ENCODE measurements at places on chromosomes 6 and 20.
A peak's percentile ranks its signal among the peaks of the same experiment; 100 is the strongest.

GRCh38 chr6:35719404-35719829, 17.4 kb upstream of the ARMC12 start:
- DNase-seq = no peak
- no peaks in the 10 kb centered on the region for H3K36me3 ChIP-seq
- no peaks in the 10 kb centered on the region for H3K27me3 ChIP-seq

- H3K36me3 ChIP-seq = peaks cover 15% of the 10 kb centered on the region
- H3K27ac ChIP-seq = no peak overlapping the region
- no peaks in the 10 kb centered on the region for H3K4me1 ChIP-seq
Measured at GRCh38 chr20:37980383-37980782, 52.9 kb downstream of the TTI1 start.

GRCh38 chr6:159910342-159910741, 19.6 kb downstream of the MAS1 start:
- H3K27me3 ChIP-seq = no peaks in the 10 kb centered on the region
- H3K4me3 ChIP-seq = no peak overlapping the region
- H3K36me3 ChIP-seq = no peaks in the 10 kb centered on the region
- no peak overlapping the region for H3K27ac ChIP-seq
- DNase-seq = no peak

DNA sequence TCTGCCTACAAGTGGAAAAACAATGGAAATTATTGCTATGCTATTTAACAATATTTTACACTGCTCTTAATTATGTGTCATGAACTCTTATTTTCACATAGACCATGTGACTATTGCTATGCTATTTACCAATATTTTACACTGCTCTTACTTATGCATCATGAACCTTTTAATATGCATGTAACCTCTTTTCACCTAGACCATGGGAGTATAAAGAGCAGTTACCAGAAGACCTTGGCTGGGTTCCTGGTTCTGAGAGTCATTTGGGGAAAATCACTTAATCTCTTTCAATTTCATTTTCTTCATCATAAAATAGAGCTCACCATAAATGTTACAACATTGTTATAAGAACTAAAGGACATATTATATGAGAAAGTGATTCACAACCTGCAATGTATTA, 223.8 kb upstream of the RNF217 start:
- DNase-seq = no peak
- H3K4me1 ChIP-seq = no peaks in the 10 kb centered on the region
- no peaks in the 10 kb centered on the region for H3K36me3 ChIP-seq

GRCh38 chr6:85127696-85128243, 322.1 kb upstream of the NT5E start:
- H3K27ac ChIP-seq = no peak overlapping the region
- no peak for DNase-seq
- no peaks in the 10 kb centered on the region for H3K27me3 ChIP-seq
- no peaks in the 10 kb centered on the region for H3K4me1 ChIP-seq

GRCh38 chr6:12026120-12026519, 14.0 kb downstream of the HIVEP1 start:
- H3K27me3 ChIP-seq = no peaks in the 10 kb centered on the region
- no peak for DNase-seq
- H3K4me1 ChIP-seq = no peaks in the 10 kb centered on the region
- H3K36me3 ChIP-seq = peaks cover 3% of the 10 kb centered on the region
- no peak overlapping the region for H3K4me3 ChIP-seq

DNA sequence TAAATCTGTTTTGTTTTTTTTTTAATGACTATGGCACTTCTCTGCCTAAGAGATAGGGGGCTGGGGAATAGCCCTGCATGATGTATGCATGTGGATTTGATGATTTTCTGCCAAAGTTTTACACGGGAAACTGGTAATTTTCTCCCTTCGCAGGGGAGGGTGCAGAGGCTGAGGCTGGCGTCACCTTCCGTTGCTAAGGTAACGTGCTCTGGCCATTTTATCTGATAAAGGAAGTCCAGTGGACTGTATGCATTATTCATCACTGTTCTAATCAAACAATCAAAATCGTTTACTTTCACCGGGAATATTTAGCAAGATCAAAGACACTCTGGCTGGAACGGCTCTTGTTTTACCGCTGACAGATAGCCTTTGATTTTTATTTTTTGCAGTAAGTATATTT, 789 bp downstream of the PHACTR1 start:
- H3K4me3 ChIP-seq = no peak overlapping the region
- H3K36me3 ChIP-seq = no peaks in the 10 kb centered on the region
- DNase-seq = no peak
- H3K27ac ChIP-seq = no peak overlapping the region

DNA sequence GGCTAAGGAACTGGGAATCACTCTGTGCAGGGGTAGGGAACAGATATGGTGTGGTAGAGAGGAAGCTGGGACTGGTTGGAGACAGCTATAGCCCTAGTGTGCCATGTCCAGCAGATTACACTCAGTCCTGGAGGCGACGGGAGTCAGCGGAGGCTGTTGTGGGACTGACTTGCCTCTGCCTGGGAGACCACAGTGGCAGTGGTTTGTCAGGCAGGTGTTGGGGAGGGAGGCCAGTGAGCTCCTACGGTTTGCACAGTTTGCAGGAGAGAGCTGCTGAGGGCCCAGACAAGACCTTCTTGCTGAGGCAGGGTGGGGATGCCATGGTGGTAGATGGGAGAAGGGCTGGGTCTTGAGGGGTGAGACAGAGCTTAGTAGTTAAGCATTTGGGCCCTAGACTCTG, 4.9 kb downstream of the PLCG1 start:
- peak overlapping the region; percentile 66 for H3K4me3 ChIP-seq
- H3K4me1 ChIP-seq = peaks cover 76% of the 10 kb centered on the region
- DNase-seq = no peak
- peak overlapping the region; percentile 88 for H3K27ac ChIP-seq
- H3K36me3 ChIP-seq = no peaks in the 10 kb centered on the region

DNA sequence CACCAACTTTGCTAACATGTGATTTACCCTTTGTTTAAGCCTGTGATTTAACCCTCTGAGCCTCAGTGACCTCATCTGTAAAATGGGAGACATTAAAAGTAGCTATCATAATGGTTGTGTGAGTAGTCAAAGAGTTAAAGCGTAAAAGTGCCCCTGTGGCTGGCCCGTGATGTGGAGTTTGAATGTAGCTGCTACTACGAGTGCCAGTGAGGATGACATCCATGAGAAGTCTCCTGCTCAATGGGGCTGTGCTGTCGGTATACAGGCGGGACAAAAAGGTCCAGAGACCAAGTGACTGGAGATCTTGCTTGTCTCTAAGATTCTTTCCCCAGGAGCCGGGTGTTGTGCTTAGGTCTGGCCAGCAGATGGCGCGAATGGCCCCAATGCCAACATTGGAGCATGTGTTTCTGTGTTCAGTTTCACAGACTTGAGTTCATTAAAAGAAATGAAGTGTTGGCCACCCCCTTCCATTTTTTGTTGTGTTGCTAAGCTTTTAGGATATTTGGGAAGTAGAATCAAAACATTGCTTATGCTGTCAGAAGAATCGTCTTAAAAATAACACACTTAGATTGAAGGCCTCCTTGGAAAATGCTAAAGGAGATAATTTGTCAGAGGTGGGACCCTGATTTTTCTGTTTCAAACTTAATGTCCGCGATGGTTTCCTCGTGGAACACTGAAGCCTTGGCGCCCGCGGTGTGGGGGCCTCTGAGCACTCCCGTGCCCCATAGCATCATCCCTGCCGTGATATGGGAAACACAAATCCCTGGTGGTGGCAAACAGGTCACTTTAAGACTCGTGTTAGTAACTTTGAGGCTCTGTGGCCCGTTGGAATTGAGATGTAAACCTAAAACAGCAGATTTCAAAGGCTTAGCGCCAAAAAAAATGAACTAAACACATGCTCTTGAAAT, 9.3 kb upstream of the RBM38 start:
- DNase-seq = peak; percentile 76
- H3K27me3 ChIP-seq = no peaks in the 10 kb centered on the region
- peaks cover 5% of the 10 kb centered on the region for H3K4me1 ChIP-seq
- H3K4me3 ChIP-seq = no peak overlapping the region

DNA sequence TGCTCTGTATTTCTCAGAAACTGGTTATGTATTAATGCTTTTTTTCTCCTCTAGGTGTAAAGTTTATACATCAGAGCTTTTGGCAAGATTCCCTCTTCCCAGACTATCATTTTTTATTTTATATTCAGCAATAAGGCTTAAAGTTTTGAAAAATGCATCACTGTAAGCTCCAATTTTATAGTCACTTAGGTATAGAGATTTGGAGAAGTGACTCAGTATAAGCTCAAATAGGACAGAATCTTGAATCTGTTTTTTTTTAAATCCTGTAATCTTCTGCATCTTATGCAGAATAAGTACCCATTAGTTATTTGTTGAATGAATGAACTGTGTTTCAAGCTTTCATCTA, 1.0 kb downstream of the NCOA7 start:
- H3K36me3 ChIP-seq = no peaks in the 10 kb centered on the region

GRCh38 chr6:37679539-37680476, 17.9 kb downstream of the MDGA1 start:
- no peaks in the 10 kb centered on the region for H3K27me3 ChIP-seq
- H3K4me1 ChIP-seq = no peaks in the 10 kb centered on the region
- H3K36me3 ChIP-seq = no peaks in the 10 kb centered on the region
- DNase-seq = no peak
- no peak overlapping the region for H3K4me3 ChIP-seq

- H3K36me3 ChIP-seq = no peaks in the 10 kb centered on the region
- no peaks in the 10 kb centered on the region for H3K4me1 ChIP-seq
- DNase-seq = no peak
- no peak overlapping the region for H3K27ac ChIP-seq
- no peaks in the 10 kb centered on the region for H3K27me3 ChIP-seq
Measured at GRCh38 chr6:129120856-129121638, 238.1 kb downstream of the LAMA2 start.
